ENCODE measurements at places on chromosomes 12 and 14.

GRCh38 chr12:26425587-26426260, 230.4 kb downstream of the SSPN start:
- no peak for DNase-seq

GRCh38 chr14:23518709-23519108, 32.9 kb downstream of the ZFHX2 start:
- DNase-seq = no peak

DNA sequence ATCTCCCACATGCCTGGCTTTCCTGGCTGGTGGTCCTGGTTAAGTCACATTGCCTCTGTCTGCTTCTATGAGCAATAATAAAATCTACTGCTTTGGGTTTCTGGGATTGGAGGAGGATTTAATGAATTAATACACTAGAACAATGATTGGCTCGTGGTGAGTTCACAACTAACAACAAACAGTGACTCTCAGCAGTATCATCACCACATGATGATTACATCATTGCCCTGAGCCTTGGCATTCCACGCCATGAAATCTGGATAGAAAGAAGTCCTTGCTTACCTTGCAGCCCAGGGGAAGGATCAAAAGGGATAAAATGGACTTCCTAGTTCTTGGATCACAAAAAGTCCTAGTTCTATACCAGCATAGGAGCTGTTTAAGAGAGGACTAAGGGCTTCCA, 1069.0 kb downstream of the VRK1 start:
- no peak for DNase-seq

DNA sequence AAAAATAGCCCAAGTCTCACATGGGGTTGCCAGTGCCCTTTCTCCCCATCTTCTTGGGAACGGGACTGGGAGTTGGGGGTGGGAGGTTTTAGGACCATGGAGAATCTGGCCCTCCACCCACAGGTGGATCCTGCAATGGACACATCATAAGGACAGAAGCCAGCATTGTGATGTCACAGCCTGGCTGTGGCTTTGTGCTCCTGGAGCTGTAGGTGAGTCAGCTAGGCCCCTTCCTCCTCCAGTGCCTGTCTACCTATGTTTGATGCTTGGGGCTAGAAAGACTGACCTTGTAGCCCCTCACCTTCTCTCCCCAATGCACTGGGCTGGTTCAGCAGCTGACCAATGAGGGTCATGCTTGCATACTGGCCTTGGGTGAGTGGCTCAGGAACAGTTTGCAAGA, at the start of gene CCDC197:
Gene CCDC197, plus strand, starts transcription at position 220 of the 400 bp plus-strand sequence. CDS start 831 bp downstream, outside the sequence.
- DNase-seq = no peak

DNA sequence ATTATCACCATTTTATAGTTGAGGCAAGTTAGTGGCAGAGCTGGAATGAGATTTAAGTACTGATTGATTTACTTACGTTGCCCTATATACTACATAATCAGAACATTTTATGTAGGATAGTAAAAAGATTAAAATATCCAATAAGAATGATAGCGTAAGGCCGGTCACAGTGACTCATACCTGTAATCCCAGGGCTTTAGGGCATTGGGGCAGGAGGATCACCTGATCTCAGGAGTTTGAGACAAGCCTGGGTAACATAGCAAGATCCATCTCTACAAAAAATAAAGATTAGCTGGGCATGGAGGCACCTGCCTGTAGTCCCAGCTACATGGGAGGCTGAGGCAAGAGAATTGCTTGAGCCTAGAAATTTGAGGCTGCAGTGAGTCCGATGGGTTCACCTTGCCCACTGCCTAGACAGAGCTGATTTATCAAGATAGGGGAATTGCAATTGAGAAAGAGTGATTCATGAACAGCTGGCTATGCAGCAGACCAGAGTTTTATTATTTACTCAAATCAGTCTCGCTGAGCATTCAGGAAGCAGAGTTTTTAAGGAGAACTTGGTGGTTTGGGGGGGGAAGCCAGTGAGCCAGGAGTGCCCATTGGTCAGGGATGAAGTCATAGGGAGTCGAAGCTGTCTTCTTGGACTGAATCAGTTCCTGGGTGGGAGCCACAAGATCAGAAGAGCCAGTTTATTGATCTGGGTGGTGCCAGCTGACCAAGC, 24.7 kb upstream of the SGPP1 start:
- DNase-seq = peak; percentile 64

- DNase-seq = peak; percentile 42
Observed at GRCh38 chr14:69090187-69090789, 62.6 kb downstream of the DCAF5 start.
